Naive thymus-derived CD4-positive, alpha-beta T cell (primary cell): ENCODE measurements at places on chromosomes 3 and 15. TPM values are rescaled to one million over a fixed set of nuclear protein-coding genes. Genes with fewer than 3 reads are reported as not detected.

The PATL2 gene
- total RNA-seq: 83.8 TPM

DNA sequence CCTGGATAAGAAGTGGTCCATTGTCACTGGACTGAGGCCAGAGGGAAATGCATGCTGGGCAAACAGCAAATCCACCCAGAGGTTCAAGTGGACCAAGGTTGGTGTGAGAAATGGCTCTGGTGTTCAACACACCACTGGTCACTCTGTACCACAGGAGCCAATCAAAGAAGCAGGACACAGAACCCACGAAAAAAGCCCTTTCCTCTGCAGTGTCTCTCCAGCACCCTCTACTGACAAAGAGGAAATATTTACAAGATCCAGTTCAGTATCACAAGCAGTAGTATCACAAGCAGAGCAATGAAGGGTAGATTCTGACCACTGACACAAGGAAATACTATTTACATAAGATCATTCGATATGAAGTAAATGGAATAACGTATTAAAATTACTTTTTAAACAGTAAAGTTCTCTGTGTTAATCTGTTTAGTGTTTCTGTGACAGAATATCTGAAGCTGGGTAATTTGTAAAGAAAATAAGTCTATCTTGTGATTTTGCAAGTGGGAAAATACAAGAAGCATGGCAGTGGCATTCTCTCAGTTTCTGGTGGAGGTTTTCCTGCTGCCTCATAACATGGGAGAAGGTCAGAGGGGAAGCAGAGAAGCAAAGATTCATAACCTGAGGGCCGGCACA is 390.7 kb downstream of the EFHB start:
- no peaks in the 10 kb centered on the region for H3K36me3 ChIP-seq
- H3K27ac ChIP-seq: no peak overlapping the region
- no peak overlapping the region for H3K4me3 ChIP-seq
- no peaks in the 10 kb centered on the region for H3K27me3 ChIP-seq
- no peak for DNase-seq
- H3K4me1 ChIP-seq: no peaks in the 10 kb centered on the region

GRCh38 chr3:13879946-13880810 is at the start of gene WNT7A:
TSS of gene WNT7A (minus strand) at chr3:13880071. CDS start at chr3:13879816, 255 bp downstream.
- H3K27ac ChIP-seq: peak within 1 kb of the TSS; percentile 75
- H3K27me3 ChIP-seq: peaks cover 6% of the 10 kb centered on the region
- peak; percentile 83 for DNase-seq
- H3K36me3 ChIP-seq: no peaks in the 10 kb centered on the region
- peak within 1 kb of the TSS; percentile 75 for H3K4me3 ChIP-seq

- no peaks in the 10 kb centered on the region for H3K4me1 ChIP-seq
- no peaks in the 10 kb centered on the region for H3K36me3 ChIP-seq
- no peak overlapping the region for H3K4me3 ChIP-seq
- H3K27me3 ChIP-seq: no peaks in the 10 kb centered on the region
- no peak for DNase-seq
These were observed 50.3 kb upstream of the SLC6A6 start for GRCh38 chr3:14352002-14352627.

The DGKG gene
- not detected for total RNA-seq

The TRIM42 gene
- not detected for total RNA-seq

The CLRN1 gene
- not detected for total RNA-seq

The TF gene
- 0.30 TPM for total RNA-seq

The LYZL4 gene
- total RNA-seq: not detected

The GPR160 gene
- total RNA-seq: 7.5 TPM

The CISH gene
- total RNA-seq: 47.5 TPM

The NAALADL2 gene
- 1.4 TPM for total RNA-seq
